ENCODE measurements at places on chromosomes 11 and 22.
A peak's percentile ranks its signal among the peaks of the same experiment; 100 is the strongest.

GRCh38 chr22:21028277-21029251 lies 3.8 kb downstream of the SLC7A4 start:
- H3K4me3 ChIP-seq, result no peak overlapping the region
- peaks cover 14% of the 10 kb centered on the region for H3K4me1 ChIP-seq
- peaks cover 39% of the 10 kb centered on the region for H3K27me3 ChIP-seq
- no peak overlapping the region for H3K27ac ChIP-seq

GRCh38 chr11:2480874-2481220 lies 36.0 kb downstream of the KCNQ1 start:
- H3K27ac ChIP-seq, result no peak overlapping the region
- no peaks in the 10 kb centered on the region for H3K36me3 ChIP-seq
- no peak for DNase-seq
- H3K27me3 ChIP-seq, result no peaks in the 10 kb centered on the region
- H3K4me3 ChIP-seq, result no peak overlapping the region

- peaks cover 3% of the 10 kb centered on the region for H3K4me1 ChIP-seq
- no peak overlapping the region for H3K27ac ChIP-seq
- DNase-seq, result no peak
- no peaks in the 10 kb centered on the region for H3K27me3 ChIP-seq
- peaks cover 38% of the 10 kb centered on the region for H3K36me3 ChIP-seq
- H3K4me3 ChIP-seq, result no peak overlapping the region
Measured at GRCh38 chr22:38291201-38291777, 18.5 kb upstream of the TMEM184B start.

GRCh38 chr22:18056161-18056666 lies 21.6 kb upstream of the PEX26 start:
- H3K36me3 ChIP-seq, result no peaks in the 10 kb centered on the region
- H3K27me3 ChIP-seq, result no peaks in the 10 kb centered on the region
- H3K27ac ChIP-seq, result no peak overlapping the region
- H3K4me1 ChIP-seq, result no peaks in the 10 kb centered on the region
- H3K4me3 ChIP-seq, result no peak overlapping the region

GRCh38 chr22:47123827-47124442 lies 361.5 kb downstream of the TBC1D22A start:
- DNase-seq, result no peak
- peak overlapping the region; percentile 77 for H3K27ac ChIP-seq

- no peaks in the 10 kb centered on the region for H3K27me3 ChIP-seq
- DNase-seq, result peak; percentile 8
- no peak overlapping the region for H3K4me3 ChIP-seq
- H3K4me1 ChIP-seq, result no peaks in the 10 kb centered on the region
- H3K36me3 ChIP-seq, result no peaks in the 10 kb centered on the region
- H3K27ac ChIP-seq, result no peak overlapping the region
Measured at GRCh38 chr11:70002433-70002832, 75.7 kb upstream of the ANO1 start.

- H3K4me1 ChIP-seq, result peaks cover 11% of the 10 kb centered on the region
- H3K27me3 ChIP-seq, result peaks cover 6% of the 10 kb centered on the region
- no peak overlapping the region for H3K4me3 ChIP-seq
- no peaks in the 10 kb centered on the region for H3K36me3 ChIP-seq
- peak overlapping the region; percentile 58 for H3K27ac ChIP-seq
Measured at GRCh38 chr11:12389676-12390657, 12.6 kb downstream of the PARVA start.

GRCh38 chr22:44869196-44869595 lies 116.8 kb downstream of the ARHGAP8 start:
- no peaks in the 10 kb centered on the region for H3K27me3 ChIP-seq
- no peak overlapping the region for H3K27ac ChIP-seq
- no peak for DNase-seq
- no peak overlapping the region for H3K4me3 ChIP-seq

DNA sequence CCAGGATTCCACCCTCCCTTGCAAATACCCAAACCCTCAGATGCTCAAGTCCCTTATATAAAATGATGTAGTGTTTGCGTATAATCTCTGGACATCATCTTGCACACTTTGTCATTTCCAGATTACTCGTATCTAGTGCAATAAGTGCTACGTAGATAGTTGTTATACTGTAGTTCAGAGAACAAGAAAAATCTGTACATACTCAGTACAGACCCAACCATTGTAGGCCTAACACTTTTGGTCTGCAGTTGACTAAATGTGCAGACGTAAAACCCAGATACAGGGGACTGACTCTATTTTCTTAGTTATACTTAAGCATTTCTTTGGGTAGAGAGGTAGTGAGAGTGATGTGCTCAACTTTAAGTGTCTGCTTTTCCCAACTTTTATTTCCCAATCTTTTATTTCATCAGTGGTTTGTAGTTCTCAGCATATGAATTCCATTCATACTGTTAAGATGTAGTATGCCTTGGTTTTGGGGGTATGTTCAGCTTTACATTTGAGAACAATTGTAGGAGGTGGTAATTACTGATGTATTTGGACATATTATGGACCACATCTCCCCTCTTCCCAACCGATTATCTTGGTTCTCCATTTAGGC lies 43.9 kb downstream of the DDX6 start:
- no peaks in the 10 kb centered on the region for H3K27me3 ChIP-seq
- H3K4me3 ChIP-seq, result no peak overlapping the region
- peaks cover 15% of the 10 kb centered on the region for H3K36me3 ChIP-seq
- H3K4me1 ChIP-seq, result no peaks in the 10 kb centered on the region
- H3K27ac ChIP-seq, result no peak overlapping the region
- DNase-seq, result no peak

DNA sequence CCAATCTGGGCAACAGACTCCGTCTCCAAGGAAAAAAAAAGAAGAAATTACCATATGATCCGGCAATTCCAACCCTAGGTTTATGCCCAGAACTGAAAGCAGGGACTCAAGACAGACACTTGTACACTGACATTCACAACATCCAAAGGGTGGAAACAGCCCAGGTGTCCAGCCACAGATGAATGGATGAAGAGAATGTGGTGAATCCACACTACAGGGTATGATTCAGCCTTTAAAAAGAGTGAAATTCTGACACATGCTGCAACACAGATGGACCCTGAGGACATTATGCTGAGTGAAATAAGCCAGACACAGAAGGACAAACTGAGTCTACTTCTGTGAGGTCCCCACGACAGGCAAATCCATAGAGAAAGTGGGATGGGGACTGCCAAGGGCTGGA lies 43.9 kb downstream of the SGSM3 start:
- no peak for DNase-seq
- H3K27ac ChIP-seq, result peak overlapping the region; percentile 66
- H3K4me3 ChIP-seq, result no peak overlapping the region
- H3K36me3 ChIP-seq, result peaks cover 72% of the 10 kb centered on the region
- H3K27me3 ChIP-seq, result no peaks in the 10 kb centered on the region
- peaks cover 14% of the 10 kb centered on the region for H3K4me1 ChIP-seq

GRCh38 chr22:38148245-38148644 lies 33.4 kb downstream of the PLA2G6 start:
- peaks cover 7% of the 10 kb centered on the region for H3K36me3 ChIP-seq
- no peak for DNase-seq
- no peaks in the 10 kb centered on the region for H3K27me3 ChIP-seq
- H3K27ac ChIP-seq, result no peak overlapping the region
- H3K4me3 ChIP-seq, result no peak overlapping the region

GRCh38 chr11:78429209-78429608 lies 11.6 kb upstream of the GAB2 start:
- no peak overlapping the region for H3K4me3 ChIP-seq
- no peaks in the 10 kb centered on the region for H3K27me3 ChIP-seq
- no peaks in the 10 kb centered on the region for H3K36me3 ChIP-seq
- no peak for DNase-seq
- peaks cover 55% of the 10 kb centered on the region for H3K4me1 ChIP-seq
- H3K27ac ChIP-seq, result no peak overlapping the region

Data from thymus (tissue), 14 donors.